NCI-H2171 treated with DMSO at 0.1 percent for 48 hours (cell line): ENCODE measurements at places on chromosomes 4 and X.

GRCh38 chr4:57424232-57424897, 314.2 kb upstream of the IGFBP7 start:
- no peak for DNase-seq

DNA sequence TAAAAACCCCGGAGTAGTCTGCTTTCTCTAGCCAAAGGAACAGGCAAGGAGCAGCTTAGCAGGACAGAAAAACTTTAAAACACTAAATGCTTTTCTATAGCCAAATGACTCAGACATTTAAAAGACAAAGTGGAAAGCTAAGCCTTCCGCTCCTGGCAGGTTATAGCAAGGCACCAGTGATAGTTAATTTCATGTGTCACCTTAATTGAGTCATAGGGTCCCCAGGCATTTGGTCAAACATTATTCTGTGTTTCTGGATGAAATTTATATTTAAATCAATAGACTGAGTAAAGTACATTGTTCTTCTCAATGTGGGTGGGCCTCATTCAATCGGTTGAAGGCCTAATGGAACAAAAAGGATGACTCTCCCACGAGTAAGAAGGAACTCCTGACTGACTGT, 885.7 kb upstream of the ADGRL3 start:
- DNase-seq: no peak

GRCh38 chr4:123412700-123413512, 16.3 kb downstream of the SPRY1 start:
- no peak for DNase-seq

GRCh38 chr4:3571921-3572320, 39.7 kb upstream of the LRPAP1 start:
- no peak for DNase-seq

DNA sequence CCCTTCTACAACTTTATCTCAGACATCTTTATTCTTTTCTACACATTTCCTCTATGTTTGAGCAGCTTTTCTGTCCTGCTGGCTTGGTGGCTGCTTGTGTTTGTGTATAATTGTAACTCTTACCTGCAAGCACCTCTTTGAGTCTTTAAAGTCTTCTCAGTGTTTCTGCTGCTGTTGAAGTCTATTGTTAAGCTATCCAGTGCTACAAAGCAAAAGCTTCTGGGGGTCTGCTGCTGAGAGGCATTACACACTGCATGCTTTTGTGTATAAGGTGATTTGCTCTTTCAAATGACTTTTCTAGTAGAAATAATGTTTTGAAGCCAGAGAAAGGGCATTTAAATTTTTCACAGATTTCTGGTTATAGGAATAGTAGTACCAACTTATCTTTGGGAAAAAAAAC, 241.8 kb downstream of the DTHD1 start:
- no peak for DNase-seq

DNA sequence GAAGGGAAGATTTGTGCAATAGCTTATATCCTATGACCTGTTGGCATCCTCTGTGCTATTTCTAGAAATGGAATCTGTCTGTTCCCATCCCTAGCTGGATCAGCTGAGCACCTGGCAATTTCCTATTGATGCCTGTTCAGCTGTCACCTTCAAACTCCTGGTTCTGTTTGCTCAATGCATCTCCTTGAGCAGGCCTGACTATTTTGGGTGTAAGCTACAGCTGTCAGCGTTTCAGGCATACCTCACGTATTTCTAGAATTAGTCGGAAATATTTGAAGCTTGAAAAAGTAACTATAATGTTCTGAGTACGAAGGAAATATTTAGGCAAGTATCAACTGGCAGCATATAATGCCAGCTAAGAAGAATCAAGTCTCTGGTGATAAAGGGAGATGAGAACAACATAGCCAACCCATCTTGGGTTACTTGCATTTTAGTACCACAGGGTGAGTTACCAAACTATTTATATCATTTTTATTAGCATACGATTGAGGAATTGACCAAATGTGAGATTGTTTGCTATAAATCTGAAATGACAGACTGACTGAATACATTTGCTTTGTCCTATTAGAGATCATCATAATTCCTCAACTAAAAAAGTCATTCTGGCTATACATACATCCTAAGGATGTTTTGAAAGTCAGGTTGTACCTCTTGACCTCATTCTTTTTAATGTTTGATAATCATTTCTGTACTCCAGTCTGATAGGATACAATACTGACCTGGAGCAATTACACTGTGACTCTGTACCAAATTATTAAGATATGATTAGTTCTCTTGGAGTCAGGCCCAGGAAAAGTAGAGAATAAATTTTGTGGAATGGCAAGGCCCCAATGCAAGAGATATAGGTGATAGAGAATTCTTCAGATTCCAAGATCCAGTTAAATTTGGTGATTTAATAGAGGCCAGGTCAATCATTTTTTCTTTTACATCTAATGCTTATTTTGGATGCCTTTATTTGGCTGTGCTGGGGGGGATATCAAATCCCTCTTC, 36.4 kb upstream of the PLAC1 start:
- DNase-seq: no peak

- no peak for DNase-seq
Measured at GRCh38 chr4:168643111-168643795, 146.4 kb downstream of the PALLD start.

- DNase-seq: no peak
Measured at GRCh38 chr4:114400531-114400930, 198.1 kb upstream of the UGT8 start.

- peak; percentile 52 for DNase-seq
Measured at GRCh38 chrX:53682885-53683555, 3.5 kb downstream of the HUWE1 start.

DNA sequence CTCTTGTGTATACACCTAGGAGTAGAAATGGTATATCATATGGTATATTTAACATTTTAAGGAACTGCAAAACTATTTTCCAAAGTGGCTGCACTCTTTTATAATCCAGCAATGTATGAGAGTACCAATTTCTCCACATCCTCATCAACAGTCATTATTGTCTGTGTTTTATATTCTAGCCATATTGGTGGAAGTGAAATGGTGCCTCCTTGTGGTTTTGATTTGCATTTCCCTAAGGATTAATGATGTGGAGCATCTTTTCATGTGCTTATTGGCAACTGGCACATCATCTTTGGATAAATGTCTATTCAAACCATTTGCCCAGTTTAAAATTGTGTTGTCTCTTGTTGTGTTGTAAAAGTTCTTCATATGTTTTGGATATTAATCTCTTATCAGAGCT, 9.6 kb downstream of the BMP15 start:
- no peak for DNase-seq

DNA sequence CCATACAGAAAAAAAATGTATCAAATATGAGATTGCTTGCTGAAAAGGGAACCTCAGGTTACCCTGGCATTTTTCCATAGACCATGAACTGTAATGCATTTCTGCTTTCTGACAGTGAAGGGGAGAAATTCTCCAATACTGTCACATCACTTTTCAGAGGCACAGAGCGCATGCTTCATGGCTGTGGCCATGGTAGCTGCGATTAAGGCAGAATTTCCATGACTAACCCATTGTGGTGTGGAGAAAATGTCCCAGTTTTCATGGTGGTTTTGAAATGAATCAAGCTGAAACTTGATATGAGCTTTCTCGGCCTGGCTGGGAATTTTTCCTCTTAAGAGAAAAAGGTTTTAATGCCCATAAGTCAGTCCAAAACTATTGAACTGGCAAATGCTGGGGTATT, 39.5 kb upstream of the MAP3K15 start:
- no peak for DNase-seq

GRCh38 chr4:143986180-143986579, 33.0 kb downstream of the GYPB start:
- DNase-seq: no peak

DNA sequence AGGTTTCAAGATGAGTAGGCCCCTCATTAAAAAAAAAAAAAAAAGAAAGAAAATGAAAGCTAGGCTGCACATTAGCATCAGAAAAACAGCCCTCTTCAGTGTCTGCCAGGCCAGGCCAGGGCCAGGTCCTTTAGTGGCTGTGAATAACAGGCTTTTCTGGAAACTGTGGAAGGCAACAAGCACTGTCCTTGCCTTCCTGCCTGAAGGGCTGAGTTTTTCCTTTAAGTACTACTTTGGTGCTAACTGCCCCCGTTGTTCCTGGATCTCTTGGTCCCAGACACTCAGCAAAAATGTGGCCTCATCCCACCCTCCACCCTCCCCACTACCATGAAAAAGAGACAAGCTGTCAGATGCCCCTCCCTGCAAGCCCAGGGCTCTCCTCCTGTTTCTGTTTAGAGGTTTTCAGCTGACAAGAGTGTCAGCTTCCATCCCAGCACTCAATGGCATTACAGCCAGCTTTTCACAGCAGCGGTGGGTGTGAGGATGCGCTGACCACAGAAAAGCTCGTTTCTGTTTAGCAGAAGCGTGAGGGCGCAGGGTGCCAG, 174.2 kb downstream of the NHS start:
- DNase-seq: no peak

DNA sequence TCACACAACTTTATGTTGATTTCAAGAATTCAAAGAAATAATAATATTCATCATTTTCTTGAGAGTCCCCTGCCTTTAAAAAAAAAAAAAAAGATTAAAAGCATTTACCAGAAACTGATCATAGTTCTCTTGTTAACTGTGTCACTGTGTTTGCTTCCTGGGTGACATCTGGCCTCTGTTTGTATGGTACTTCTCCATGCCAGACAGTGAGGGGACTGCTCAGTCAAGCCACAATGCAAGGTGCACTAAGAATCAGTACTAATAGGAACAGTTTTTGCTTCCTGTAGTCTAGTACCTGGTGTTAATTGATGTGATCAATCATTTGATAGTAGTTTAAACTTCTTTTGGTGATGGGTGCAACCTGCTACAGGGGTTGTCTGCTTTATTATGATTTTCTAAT, 77.5 kb downstream of the PHOX2B start:
- DNase-seq: peak; percentile 26

GRCh38 chr4:158750379-158750778, 18.4 kb upstream of the FNIP2 start:
- no peak for DNase-seq

GRCh38 chrX:1918780-1919179, 303.9 kb downstream of the ASMT start:
- no peak for DNase-seq

DNA sequence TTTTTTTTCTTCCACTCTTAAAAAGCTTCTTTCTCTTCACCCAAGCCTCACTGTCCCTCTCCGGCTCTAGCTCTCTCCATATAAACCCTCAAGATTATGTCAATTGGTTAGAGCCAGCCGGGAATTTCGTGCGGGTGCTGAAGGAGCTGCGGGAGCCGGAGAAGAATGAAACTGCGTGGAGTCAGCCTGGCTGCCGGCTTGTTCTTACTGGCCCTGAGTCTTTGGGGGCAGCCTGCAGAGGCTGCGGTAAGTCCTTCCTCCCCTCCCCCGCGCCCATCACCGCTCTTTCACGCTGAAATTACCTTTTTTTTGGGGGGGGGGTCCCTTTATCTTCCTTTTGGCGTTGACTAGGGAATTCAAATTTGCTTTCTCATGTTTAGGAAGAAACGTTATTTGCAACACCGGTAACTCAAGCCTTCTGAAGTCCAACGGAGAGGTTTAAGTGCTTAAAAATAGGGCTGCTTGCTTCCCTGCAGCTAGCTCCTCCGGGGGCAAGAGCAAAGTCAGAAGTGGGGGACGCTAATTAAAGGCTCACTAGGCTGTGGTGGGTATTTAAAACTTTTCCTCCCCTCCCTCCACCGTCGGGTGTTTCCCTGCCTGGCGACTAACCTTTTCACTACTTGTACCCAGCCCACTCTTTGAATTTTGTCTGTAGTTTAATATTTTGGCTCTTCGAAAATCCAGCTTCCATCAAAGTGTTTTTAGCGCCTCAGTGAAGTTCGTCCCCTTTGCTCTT, 491 bp downstream of the COL4A5 start:
- peak; percentile 0 for DNase-seq

DNA sequence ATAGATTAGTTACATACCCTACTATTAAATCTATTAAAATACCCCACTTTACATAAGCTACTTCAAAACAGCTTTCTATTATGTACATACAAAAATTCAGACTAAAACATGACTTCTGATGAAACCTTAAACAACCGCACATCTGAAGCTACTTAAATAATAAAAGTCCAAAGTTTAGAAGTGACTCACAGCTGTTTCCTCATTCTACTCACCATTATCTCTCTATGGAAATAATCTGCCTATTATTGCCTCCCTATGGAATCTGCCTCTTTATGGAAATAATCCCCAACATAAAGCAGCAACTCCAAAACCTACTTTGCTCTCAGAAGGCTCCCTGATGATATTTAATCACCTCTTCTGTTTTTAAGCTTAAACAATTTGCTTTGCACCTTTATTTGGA, 15.7 kb upstream of the BANK1 start:
- no peak for DNase-seq

- no peak for DNase-seq
Measured at GRCh38 chr4:88949605-88950004, 107.4 kb downstream of the FAM13A start.

DNA sequence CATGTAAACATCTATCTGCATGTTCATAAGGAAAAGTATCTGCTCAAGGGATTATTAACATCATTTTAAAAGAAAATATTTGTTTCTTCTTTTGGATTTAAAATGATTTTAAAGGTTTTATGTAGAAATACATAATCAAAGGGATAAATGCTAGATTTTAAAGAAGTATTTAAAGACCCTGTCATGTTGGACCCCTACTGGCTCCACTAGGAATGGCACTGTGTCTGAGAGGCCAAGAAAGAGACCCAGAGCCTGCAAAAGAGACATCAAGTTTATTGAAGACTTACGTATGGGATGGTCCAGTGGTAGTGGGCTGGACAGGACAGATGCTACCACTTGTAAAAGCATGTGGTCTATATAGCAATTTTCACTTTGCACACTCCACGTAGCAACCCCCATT, 78.7 kb upstream of the PCDH18 start:
- DNase-seq: no peak

- no peak for DNase-seq
Measured at GRCh38 chr4:26729547-26729946, 131.1 kb upstream of the STIM2 start.

- DNase-seq: no peak
Measured at GRCh38 chr4:128454881-128455280, 167.3 kb upstream of the PGRMC2 start.

DNA sequence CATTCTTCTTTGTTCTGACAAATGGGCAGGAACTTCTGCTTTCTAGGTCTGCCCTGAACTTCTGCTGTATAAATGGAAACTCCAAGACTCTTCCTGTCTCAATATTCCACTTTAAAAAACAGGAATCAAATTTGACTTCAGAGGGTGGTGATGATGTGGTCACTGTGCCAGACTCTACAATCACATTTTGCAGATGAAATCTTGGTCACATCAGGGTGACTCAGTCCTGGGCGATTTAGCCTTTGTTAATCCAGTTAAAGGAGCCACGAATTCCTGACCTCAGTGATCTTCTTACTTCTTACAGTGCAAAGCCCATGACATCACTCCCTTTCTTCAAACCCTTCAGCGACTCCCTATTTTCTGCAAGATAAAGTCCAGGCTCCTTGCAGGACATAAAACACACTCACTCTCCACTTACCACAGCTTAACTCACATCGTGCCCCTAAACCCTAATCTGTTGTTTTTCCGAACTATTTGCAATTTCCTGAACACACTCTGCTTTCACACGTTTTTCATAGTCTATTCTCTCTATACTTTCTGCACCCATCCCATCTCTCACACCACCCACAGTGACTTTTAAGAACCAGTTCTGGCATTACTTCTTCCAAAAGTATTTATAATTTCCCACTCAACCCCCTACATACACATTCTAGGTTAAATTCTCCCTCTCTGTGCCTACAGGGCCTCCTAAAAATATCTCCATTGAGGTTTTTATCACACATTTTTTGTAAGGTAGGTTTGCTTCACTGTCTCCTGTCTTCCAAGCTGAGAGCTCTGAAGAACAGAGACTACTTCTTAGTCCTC, 11.1 kb downstream of the GASK1B start:
- DNase-seq: no peak
